ENCODE measurements at places on chromosomes 12 and 14. TPM values are rescaled to one million over a fixed set of nuclear protein-coding genes. Genes with fewer than 3 reads are reported as not detected.

DNA sequence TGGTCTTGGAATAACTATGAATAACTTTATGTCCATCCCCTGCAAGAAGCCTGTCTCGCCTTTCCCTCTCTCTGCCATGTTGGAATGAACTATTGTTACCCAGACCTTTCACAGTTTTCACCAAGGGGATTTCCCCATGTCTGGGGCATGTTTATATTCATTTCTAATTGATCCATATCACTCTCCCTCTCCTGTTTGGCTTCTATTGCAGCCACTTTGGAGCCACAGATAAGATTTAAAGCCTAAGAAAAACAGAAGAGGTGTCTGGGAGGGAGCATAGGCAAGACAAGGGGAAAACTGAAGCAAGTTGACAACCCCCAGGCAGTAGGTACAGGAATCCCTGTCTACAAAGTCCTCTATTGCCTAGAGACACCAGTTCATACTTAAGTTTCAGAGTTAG, 41.0 kb upstream of the FOXJ2 start:
- no peak for DNase-seq

- DNase-seq, result no peak
Measured at GRCh38 chr12:113040722-113041171, 15.8 kb upstream of the DTX1 start.

DNA sequence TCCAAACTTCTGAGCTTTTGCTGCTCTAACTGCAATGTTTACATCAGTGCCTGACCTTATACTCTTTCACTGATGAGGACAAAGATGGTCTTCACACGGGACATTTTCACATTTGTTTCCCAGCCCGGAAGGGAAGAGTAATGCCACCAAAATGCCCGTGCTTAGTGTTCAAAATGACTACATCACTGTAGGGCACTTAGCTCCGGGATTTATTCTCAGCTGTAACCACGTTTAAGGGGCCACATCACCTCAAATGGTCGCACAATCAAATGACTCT, 2.9 kb downstream of the GSG1 start:
- DNase-seq, result no peak

DNA sequence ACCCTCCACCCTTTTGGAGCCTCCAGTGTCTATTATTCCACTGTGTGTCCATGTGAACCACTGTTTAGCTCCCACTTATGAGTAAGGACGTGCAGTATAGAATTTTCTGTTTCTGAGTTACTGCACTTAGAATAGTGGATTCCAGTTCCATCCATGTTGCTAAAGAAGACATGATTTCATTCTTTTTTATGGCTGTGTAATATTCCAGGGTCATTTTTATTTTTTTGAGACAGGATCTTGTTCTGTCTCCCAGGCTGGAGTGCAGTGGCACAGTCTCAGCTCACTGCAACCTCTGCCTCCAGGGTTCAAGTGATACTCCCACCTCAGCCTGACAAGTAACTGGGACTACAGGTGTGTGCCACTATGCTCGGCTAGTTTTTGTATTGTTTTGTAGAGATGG, 31.6 kb downstream of the EML1 start:
- no peak for DNase-seq

GRCh38 chr14:100762901-100763300, 36.2 kb downstream of the DLK1 start:
- no peak for DNase-seq

GRCh38 chr14:51845811-51846210, 14.6 kb upstream of the GNG2 start:
- no peak for DNase-seq

GRCh38 chr12:111448266-111448830, 42.6 kb downstream of the SH2B3 start:
- no peak for DNase-seq

GRCh38 chr12:68402422-68402821, 70.3 kb upstream of the MDM1 start:
- DNase-seq, result no peak

DNA sequence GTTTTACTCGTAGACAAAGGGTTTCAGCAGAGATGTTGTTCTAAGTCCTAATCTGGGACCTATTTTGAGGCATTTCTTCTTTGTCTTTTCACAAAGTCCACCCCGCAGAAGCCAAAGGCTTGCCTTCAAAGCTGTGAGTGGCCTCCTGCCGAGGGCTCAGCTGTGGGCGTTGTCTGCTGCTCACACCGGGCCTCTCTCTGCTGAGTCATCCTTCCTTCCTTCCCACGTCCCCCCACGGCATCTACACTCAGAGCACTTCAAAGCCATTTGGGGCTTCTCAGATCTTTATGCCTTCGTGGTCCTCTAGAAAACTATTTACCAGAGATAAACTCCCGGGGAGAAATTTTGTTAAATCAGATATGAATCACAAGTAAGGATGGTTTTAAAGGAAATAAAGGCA, 115.9 kb upstream of the TMPO start:
- no peak for DNase-seq

Gene REP15
- total RNA-seq, result 1.3 TPM

Gene MOK
- 16.7 TPM for total RNA-seq
